ENCODE measurements at places on chromosomes 1 and 21. TPM values are rescaled to one million over a fixed set of nuclear protein-coding genes. Genes with fewer than 3 reads are reported as not detected.

The SUMO3 gene
- 67.9 TPM for total RNA-seq

The ARHGEF16 gene
- 5.6 TPM for total RNA-seq

The SESN2 gene
- 7.3 TPM for total RNA-seq

The PSEN2 gene
- 30.2 TPM for total RNA-seq

The ENAH gene
- 114 TPM for total RNA-seq

The LCE1A gene
- total RNA-seq: not detected

The TFF3 gene
- not detected for total RNA-seq

The TMEM222 gene
- 44.6 TPM for total RNA-seq

The CLCNKB gene
- 0.06 TPM for total RNA-seq
